Immature natural killer cell (primary cell): ENCODE measurements at places on chromosomes 7 and 10.

DNA sequence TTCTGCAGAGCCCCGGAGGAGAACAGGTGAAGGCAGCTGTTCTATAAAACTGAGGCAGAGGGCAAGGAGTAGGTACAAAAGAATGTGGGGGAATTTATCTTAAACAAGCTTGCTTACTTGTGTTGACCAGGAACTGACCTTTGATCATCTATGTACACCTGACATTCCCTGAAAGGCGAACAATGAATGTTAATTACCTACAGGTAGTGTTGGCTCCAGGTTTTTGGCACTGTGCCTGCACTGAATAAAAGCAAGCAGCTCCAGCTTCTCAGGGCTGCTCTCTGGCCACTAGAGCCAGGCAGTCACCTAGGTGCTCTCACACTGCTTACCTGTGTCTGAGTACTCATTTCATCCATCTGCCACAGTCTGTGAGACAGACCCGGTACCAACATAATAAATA lies 87.0 kb downstream of the RAPGEF5 start:
- no peak for DNase-seq
- H3K4me1 ChIP-seq: no peaks in the 10 kb centered on the region
- no peaks in the 10 kb centered on the region for H3K36me3 ChIP-seq
- no peak overlapping the region for H3K27ac ChIP-seq
- peaks cover 3% of the 10 kb centered on the region for H3K27me3 ChIP-seq

DNA sequence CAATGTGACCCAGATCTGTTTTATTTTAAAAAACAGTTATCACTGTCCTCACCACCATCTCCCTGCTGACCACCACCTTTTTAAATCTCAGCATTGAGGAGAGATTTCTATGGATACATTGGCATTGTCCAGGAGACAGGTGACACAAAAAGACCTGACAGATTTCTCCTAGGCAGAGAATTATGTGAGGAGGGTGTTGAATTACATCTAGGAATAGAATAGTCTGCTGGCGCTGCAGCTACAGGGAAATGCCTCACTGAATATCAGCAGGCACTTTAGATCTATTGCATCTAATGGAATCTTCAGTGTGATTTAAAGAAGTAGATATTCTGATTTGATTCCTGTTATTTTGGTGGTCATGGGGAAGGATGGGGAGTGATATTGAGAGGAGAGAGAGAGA lies 593.5 kb downstream of the NRG3 start:
- no peak overlapping the region for H3K4me3 ChIP-seq
- no peak overlapping the region for H3K27ac ChIP-seq
- no peaks in the 10 kb centered on the region for H3K27me3 ChIP-seq
- no peaks in the 10 kb centered on the region for H3K4me1 ChIP-seq
- no peaks in the 10 kb centered on the region for H3K36me3 ChIP-seq
- DNase-seq: no peak

- no peak overlapping the region for H3K4me3 ChIP-seq
- peaks cover 7% of the 10 kb centered on the region for H3K36me3 ChIP-seq
- DNase-seq: no peak
- H3K27me3 ChIP-seq: no peaks in the 10 kb centered on the region
- H3K27ac ChIP-seq: no peak overlapping the region
Measured at GRCh38 chr10:86872757-86873156, 84.7 kb downstream of the MMRN2 start.

- H3K4me3 ChIP-seq: peak overlapping the region; percentile 87
- peak; percentile 19 for DNase-seq
- H3K27ac ChIP-seq: peak overlapping the region; percentile 75
- H3K36me3 ChIP-seq: no peaks in the 10 kb centered on the region
- H3K27me3 ChIP-seq: peaks cover 3% of the 10 kb centered on the region
- peaks cover 13% of the 10 kb centered on the region for H3K4me1 ChIP-seq
Measured at GRCh38 chr10:132848291-132848701, 62.3 kb upstream of the NKX6-2 start.

- H3K4me1 ChIP-seq: peaks cover 28% of the 10 kb centered on the region
- no peak overlapping the region for H3K4me3 ChIP-seq
- no peaks in the 10 kb centered on the region for H3K27me3 ChIP-seq
- no peak for DNase-seq
Measured at GRCh38 chr7:29254591-29254990, 60.0 kb downstream of the CHN2 start.

DNA sequence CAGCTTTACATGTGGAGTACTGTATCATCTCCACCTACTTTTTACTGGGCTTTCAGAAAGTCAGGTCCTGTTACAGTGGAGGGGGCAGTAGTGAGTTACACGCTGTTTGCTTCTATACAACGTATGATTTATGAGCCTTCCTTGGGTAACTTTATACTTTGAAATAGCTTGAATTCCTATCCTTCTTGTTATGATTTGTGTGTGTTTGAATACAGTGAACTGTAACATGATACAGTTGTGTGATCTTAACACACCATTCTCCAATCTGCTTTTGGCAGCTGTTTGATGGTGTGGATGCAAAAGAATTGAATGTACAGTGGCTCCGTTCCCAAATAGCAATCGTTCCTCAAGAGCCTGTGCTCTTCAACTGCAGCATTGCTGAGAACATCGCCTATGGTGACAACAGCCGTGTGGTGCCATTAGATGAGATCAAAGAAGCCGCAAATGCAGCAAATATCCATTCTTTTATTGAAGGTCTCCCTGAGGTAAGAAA lies 41.7 kb downstream of the SP8 start:
- no peak overlapping the region for H3K27ac ChIP-seq
- no peak for DNase-seq
- no peaks in the 10 kb centered on the region for H3K4me1 ChIP-seq
- H3K36me3 ChIP-seq: no peaks in the 10 kb centered on the region
- H3K27me3 ChIP-seq: peaks cover 2% of the 10 kb centered on the region

- H3K4me1 ChIP-seq: no peaks in the 10 kb centered on the region
- H3K27me3 ChIP-seq: no peaks in the 10 kb centered on the region
- no peak overlapping the region for H3K4me3 ChIP-seq
- no peak overlapping the region for H3K27ac ChIP-seq
- no peak for DNase-seq
- H3K36me3 ChIP-seq: peaks cover 3% of the 10 kb centered on the region
Measured at GRCh38 chr7:54967377-54967776, 51.4 kb upstream of the EGFR start.

- no peak overlapping the region for H3K27ac ChIP-seq
- peaks cover 29% of the 10 kb centered on the region for H3K4me1 ChIP-seq
- no peaks in the 10 kb centered on the region for H3K27me3 ChIP-seq
- no peak for DNase-seq
- no peaks in the 10 kb centered on the region for H3K36me3 ChIP-seq
Measured at GRCh38 chr7:130947792-130948580, 214.0 kb upstream of the KLF14 start.

GRCh38 chr10:11448190-11448544 lies 163.3 kb downstream of the USP6NL start:
- H3K36me3 ChIP-seq: no peaks in the 10 kb centered on the region
- H3K27ac ChIP-seq: no peak overlapping the region
- H3K4me1 ChIP-seq: no peaks in the 10 kb centered on the region
- H3K4me3 ChIP-seq: no peak overlapping the region

GRCh38 chr7:143384661-143385631 lies 3.8 kb downstream of the ZYX start:
- H3K27ac ChIP-seq: no peak overlapping the region
- H3K36me3 ChIP-seq: peaks cover 3% of the 10 kb centered on the region
- peaks cover 10% of the 10 kb centered on the region for H3K27me3 ChIP-seq
- DNase-seq: no peak
- peaks cover 6% of the 10 kb centered on the region for H3K4me1 ChIP-seq
- H3K4me3 ChIP-seq: no peak overlapping the region

DNA sequence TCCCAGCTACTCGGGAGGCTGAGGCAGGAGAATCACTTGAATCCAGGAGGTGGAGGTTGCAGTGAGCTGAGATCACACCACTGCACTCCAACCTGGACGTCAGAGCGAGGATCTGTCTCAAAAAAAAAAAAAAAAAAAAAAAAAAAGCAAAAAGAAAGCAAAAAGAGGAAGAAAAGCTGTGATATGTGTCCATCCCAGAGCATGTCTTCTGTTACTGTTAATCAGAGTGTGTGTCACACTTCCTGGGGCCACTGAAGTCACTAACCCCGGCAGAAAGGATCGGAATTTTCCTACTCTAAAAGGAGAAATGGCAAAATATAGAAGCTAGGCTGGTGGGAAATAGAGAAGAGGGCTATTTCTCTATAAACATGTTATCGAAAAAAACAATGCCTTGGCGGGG lies 11.9 kb downstream of the PIK3AP1 start:
- H3K4me3 ChIP-seq: no peak overlapping the region
- H3K27ac ChIP-seq: no peak overlapping the region
- no peak for DNase-seq
- peaks cover 75% of the 10 kb centered on the region for H3K4me1 ChIP-seq
- H3K27me3 ChIP-seq: no peaks in the 10 kb centered on the region

DNA sequence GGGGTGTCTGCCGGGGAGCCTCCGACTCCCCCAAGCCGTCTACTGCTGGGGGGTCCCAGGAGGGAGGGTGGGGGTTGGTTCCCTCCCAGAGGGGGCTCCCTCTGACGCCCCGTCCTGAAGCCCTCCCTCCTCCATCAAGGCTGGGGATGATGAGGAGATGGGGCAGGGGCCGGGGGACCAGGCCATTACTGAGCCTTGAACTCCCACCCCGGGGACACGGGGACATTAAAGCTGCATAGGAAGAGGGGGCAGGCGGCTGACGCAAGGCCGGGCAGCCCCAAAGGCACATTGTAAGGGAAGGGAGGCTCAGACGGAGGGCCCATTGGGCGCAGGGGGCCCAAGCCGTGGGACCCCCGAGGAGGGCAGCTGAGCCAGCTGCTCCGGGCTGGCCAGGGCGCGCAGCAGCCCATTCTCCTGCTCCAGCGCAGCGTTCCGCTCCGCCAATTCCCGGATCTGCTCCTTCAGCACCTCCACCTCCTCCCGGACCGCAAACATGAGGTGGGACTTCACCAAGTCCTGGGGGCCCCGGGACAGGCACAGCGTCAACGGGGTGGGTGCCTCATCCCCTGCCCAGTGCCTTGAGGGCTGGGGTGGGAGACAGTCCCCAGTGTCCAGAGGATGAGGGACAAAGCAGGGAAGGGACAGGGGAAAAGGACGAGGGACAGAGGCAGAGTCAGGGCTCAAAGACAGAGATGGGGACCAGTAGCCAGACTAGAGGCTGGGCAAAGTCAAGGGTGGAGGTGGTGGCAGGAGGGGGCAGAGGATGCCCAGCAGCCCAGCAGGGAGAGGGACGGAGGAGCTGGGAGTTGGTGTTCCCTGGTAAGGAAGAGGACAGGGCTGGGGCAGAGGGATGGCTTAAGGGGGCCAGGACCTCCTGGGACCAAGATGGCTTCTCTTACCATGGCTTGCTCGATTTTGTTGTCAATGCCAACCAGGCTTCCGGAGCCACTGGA lies 2.9 kb upstream of the SPACDR start:
- H3K4me3 ChIP-seq: no peak overlapping the region
- no peaks in the 10 kb centered on the region for H3K36me3 ChIP-seq
- H3K4me1 ChIP-seq: no peaks in the 10 kb centered on the region

DNA sequence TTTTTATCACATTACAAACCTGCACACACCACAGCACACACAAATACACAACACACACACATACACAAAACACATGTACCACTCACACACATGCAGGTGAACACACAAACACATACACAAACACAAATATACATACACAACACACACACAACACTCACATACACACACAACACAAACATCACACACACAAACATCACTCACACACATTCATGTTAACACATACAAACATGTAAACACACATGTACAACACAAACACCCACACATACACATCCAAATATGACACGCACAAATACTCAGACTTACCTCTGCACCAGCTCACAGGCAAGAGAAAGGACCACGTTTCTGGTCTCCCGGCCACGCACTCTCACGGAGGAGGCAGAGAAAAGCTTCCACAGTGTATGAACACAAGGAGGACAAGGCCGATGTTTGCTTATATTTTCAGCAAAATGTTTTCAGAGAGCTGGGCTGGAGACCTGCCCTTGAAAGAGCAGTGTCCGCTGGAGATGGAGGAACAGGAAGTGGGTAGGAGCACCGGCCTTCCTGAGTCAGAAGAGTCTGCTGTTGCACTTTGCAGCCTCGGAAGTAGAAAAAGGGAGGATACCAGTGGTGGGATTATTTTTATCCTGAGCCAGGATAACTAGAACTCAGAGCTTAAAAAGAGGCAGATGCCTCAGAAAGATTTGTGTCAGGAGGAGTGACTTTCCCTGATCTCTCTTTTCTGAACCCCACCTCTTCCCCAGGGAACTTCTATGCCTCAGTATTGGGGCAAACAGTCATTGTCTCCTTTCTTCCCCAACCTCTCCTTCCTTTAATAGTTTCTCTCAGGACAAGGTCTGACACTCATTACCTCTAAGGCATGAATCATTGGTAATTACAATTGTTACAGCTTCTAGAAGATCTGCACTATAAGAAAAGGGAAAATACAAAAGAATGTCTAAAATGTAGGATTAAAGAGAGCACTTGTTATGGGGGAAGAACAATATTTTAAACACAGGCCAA lies at the start of gene GIMAP6:
GIMAP6 (minus strand) TSS at position 520 of the 999 bp plus-strand sequence. CDS start 2,243 bp downstream, outside the sequence.
- DNase-seq: peak; percentile 50
- H3K27me3 ChIP-seq: peaks cover 3% of the 10 kb centered on the region
- peak within 1 kb of the TSS; percentile 100 for H3K4me3 ChIP-seq

DNA sequence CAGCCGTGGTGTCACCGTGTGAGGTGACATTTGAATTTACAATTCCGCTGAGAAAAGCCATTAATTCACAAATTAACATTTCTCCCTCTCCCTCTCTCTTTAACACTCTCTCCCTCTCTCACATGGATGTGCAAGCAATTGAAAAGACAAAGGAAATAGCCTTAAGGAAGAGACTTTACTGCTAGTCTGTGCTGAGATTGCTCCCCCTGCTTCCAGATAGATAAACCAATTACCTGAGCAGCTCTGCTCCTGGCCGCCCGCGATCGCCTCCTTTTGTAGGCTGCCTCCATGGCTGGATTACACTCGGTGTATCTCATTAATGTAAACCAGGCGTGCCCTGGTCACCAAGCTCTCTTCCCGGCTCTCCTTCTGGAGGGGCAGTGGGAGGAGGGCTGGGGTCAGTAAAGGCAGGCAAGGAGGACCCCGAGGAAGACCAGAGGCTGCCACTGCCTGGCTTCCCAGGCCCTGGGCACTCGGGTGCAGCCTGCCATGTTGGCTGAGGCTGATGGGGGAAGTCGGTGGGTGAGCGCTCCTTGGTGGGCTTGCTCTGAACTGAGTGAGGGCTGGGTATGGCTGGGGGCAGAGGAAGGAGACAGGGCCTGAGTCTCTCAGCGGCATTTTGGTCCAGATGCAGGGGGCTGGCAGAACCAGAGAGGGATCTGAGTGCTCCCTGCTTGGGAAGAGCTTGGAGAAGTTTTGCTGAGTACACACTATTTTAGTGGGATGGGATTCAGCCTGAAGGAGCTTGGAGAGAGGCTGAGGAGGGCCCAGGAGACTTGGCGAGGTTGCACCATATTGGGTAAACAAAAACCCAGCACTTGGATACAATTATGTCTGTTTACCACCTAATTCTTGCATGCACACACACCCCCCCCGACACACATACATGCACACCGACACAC lies 42.9 kb downstream of the PAX2 start:
- no peak for DNase-seq
- H3K27ac ChIP-seq: no peak overlapping the region
- H3K36me3 ChIP-seq: no peaks in the 10 kb centered on the region
- H3K4me3 ChIP-seq: no peak overlapping the region
- no peaks in the 10 kb centered on the region for H3K4me1 ChIP-seq
- peaks cover 3% of the 10 kb centered on the region for H3K27me3 ChIP-seq

DNA sequence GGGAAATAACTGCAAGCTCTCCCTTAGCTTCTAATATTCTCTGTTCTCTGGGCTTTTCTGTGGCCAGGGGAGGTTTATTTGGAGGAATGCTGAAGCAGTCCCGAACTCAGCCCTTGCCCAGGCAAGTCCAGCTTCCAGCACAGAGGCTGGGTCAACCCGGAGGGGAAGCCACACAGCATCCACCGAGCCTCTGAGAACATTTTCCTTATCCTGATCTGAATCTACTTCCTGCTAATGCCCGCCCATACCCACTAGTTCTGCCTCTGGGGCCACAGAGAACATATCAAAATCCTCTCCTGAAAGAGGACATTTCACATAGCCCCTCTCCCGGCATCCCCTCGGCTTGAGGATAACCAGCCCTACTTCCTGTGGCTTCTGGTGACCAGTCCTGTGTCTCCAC lies 31.1 kb downstream of the SH3PXD2A start:
- H3K27me3 ChIP-seq: peaks cover 11% of the 10 kb centered on the region
- no peak overlapping the region for H3K4me3 ChIP-seq
- H3K27ac ChIP-seq: no peak overlapping the region
